ENCODE measurements at places on chromosomes 7 and 10. TPM values are rescaled to one million over a fixed set of nuclear protein-coding genes. Genes with fewer than 3 reads are reported as not detected.

GRCh38 chr10:61248013-61248412, 205.2 kb downstream of the TMEM26 start:
- no peak for DNase-seq

Gene PRLHR
- not detected for total RNA-seq

- DNase-seq = no peak
These were observed 41.1 kb downstream of the GLRX3 start for GRCh38 chr10:130177250-130177649.

GRCh38 chr10:11448545-11449244, 162.8 kb downstream of the USP6NL start:
- no peak for DNase-seq

DNA sequence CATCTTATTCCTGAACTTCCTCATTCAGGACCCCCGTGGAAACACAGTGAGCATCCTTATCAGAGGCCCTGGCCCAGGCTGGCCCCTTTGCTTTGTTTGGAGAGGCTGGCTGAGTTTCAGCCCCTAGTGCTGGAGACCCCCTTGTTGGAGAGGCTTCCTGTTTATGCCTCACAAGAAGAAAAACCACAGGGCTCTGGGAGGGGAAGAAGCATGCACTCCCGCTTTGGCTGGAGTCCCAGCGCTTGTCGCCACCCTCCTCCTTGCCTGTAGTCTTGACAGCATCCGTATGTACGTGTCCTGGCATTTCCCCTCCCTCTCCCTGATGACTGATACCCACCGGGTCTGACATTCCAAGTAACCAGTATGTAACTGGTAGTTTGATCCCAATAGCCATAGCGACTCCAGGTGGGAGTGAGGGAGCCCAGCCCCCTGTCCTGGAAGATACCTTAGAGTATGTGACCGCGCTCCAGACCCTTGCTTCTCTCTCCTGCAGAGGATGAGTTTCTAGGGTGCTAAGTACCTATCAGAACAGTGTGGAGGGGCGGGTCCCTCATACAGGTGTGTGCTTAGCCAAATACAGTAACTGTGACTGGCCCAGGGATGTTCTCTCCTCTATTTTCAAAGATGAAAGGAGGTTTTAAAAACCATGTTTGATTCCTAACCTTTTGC, 6.9 kb upstream of the ATP6V0E2 start:
- DNase-seq = no peak

GRCh38 chr10:71865561-71866041, 14.6 kb upstream of the PSAP start:
- no peak for DNase-seq

Measured in epithelial cell of proximal tubule (primary cell).